ENCODE measurements at places on chromosomes 5 and 9.

DNA sequence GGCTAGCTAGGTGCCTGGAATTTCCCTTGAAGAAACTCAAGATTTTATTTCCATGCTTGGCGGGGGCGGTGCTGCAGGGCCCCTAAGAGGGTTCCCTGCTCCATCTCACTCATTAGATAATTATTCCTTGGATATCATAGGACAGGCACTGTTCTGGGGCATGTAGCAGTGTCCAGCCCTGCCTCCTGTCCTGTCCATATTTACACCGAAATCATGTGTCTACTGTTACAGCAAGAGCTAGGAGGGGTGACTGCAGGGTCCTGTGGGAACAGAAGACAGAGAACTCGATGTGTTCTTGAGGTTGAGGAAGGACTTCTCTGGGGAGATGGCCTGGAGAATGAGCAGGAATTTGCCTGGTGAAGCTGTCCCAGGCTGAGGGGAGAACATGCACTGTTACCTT is 96.6 kb downstream of the CYFIP2 start:
- DNase-seq = no peak

- DNase-seq = no peak
Measured at GRCh38 chr9:37775216-37775919, 9.5 kb downstream of the EXOSC3 start.

DNA sequence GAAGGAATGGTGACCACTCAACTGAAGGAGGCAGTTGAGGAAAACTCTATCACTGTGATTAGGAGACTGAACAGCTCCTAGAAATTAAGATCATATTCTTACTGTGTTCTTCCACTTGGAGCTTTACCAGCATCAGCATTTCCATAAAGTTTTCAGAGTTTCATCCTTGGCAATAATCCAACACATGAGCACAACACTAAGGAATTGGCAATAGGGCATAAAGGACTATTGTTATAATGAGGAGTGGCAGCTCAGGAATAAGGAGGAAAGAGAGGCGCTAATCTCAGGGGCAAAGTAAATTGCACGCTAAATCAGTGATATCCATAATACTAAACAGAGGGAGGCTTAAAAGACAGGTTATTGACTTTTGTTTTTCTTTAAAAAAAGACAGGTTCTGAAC is 338.9 kb downstream of the EFNA5 start:
- no peak for DNase-seq

DNA sequence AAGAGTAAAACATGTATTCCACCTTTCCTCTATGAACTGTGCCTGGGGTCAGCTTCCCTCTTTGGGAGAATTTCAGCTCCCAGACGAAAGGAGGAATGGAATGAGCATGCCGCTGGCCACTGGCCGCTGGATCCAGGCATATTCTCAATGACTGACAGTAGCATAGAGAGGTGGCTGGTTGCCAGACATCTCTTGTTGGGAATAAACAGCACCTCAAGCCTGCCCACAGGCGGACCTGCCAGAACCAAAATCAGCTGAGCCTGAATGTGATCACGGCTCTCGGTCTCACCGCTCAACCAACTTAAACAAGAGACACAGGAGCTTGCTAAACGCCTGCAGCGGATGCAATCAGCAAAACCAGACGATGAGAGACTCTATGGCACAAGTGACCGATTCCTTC is 20.6 kb downstream of the TBC1D9B start:
- DNase-seq = no peak

- DNase-seq = no peak
Measured at GRCh38 chr5:84228266-84228665, 156.4 kb downstream of the EDIL3 start.

GRCh38 chr5:68419637-68420452 is 204.3 kb downstream of the PIK3R1 start:
- DNase-seq = no peak

GRCh38 chr5:105782501-105782900 is 1888.2 kb downstream of the EFNA5 start:
- DNase-seq = no peak

- no peak for DNase-seq
Measured at GRCh38 chr5:78354066-78354670, 6.2 kb upstream of the SCAMP1 start.

DNA sequence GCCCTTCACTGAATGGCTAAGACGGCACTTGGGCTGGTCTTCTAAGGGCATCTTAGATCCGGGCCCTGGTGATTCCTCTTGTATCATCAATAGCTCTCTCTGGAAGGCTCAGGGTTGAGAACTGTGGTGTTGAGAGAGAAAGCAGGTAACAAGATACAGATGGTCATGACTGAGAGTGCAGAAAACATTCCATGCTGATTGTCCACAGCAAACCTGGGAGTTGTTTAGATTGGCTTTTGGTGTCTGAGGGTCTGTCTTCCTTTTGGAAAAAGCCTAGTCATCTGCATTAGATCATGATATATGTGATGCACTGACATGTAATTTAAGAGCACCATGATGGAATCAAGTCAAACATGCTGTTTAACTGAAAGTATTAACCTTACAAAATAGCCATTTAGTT is 331.9 kb downstream of the ADAMTS6 start:
- DNase-seq = no peak

- DNase-seq = peak; percentile 46
Measured at GRCh38 chr5:96660971-96661854, 963 bp upstream of the CAST start.

DNA sequence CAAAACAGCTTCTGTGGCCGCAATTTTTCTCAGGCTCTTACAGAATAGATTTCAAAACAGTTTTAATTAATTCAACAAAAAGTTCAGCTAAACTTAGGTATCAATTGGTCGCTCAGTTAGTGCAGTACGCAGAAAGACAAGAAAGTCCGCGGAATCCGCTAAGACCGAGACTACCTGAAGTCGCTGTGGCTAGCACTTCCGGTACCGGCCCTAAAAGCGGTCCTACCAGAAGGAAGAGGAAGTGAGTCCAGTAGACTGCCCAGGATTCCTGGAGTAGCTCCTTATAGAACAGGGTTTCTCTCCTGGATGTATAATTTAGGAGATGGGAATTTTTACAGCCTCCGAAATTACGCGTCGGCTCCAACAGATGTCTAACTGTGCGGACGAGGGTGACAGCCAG is 16.6 kb upstream of the PCDHB2 start:
- no peak for DNase-seq

- DNase-seq = no peak
Measured at GRCh38 chr9:103872811-103873210, 221.3 kb upstream of the SMC2 start.

- DNase-seq = no peak
Measured at GRCh38 chr5:134585966-134586365, 46.7 kb downstream of the SAR1B start.

- DNase-seq = no peak
Measured at GRCh38 chr5:96648593-96648992, 13.6 kb upstream of the CAST start.

All from activated T-helper 1 cell treated with anti-CD3 and anti-CD28 coated beads, Interleukin-12 subunit alpha, Interleukin-12 subunit beta, Interleukin-2, Interleukin-4 antibody, amounts not matched to agents 30 ng/mL and 10 ng/mL and 1 ng/mL, durations not matched to agents 14 hours and 24 hours and 36 hours (primary cell).